ENCODE measurements at places on chromosomes 3 and 15.
A peak's percentile ranks its signal among the peaks of the same experiment; 100 is the strongest.

GRCh38 chr3:152961323-152961722 is 126.4 kb downstream of the P2RY1 start:
- DNase-seq, result peak; percentile 61

DNA sequence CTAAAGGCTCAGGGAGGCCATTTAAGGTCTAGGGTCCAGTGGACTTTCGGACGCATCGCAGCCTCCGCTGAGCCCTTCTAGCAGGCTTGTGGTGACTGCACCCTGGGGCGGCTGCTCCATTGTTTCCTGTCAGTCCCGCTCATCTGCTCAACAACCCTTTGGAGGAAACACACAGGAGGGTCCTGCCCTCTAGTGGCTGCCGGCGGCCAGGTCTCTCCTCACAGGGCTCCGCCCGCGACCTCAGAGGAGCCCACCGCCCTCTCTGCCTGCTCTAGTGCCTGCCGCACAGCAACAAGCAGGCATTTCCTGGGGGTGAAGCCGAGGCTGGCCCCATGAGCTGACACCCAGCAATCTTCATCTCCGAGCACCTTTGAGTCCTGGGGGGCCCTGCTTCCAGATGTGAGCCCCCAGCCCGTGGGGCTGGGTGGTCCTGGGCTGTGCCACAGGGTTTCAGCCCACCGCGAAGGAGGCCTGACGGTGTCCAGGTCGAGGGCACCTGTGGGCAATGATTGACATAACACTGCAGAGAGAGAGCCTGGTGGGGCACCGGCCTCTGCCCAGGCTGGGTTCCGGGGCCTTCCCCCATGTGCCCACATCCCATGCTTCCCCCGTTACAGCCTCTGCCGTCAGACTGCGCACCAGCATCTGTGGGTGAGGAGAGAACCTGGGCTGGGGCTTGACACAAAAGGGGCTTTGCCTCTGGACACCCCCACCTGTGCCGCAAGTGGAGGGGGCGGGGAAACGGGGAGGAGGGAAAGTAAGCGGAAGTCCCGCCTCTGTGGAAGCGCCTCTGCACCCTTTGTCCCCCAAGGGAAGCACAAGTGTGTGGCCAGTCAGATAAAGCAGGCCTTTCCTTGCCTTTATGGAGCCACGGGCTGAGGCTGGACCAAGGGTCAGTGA is 27.0 kb upstream of the SFMBT1 start:
- peak; percentile 57 for DNase-seq

- no peak for DNase-seq
Measured at GRCh38 chr3:188624384-188624783, 470.4 kb downstream of the LPP start.

GRCh38 chr15:49235446-49236124 is 65.5 kb downstream of the GALK2 start:
- peak; percentile 21 for DNase-seq

GRCh38 chr3:138314751-138315150 is 14.9 kb downstream of the NME9 start:
- no peak for DNase-seq

DNA sequence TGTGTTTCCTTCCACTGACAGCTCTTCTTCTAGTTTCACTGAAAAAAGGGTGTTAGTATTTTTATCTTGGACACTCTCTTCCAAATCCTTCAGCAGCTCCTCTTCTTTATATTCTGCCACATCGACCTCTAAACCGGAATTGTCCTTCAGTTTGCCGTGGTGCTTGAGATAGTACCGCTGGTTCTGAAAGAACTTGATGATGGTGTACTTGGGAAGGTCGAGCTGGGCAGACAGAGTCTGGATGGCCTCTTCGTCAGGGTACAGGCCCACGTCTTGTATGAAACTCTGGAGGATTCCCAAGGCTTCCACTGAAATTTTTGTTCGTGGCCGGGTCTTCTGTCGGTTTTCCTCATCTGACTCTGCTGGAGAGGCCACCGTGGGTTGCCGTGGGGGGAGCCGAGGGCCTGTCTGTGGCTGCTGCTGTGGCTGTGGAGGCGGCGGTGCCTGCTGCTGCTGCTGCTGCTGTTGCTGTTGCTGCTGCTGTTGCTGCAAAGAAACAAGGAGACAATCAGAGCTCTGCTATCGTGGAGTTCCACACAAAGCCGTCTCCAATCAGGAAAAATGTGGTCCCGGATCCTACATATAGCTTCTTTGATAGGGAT is 75.8 kb downstream of the SATB1 start:
- DNase-seq, result no peak

DNA sequence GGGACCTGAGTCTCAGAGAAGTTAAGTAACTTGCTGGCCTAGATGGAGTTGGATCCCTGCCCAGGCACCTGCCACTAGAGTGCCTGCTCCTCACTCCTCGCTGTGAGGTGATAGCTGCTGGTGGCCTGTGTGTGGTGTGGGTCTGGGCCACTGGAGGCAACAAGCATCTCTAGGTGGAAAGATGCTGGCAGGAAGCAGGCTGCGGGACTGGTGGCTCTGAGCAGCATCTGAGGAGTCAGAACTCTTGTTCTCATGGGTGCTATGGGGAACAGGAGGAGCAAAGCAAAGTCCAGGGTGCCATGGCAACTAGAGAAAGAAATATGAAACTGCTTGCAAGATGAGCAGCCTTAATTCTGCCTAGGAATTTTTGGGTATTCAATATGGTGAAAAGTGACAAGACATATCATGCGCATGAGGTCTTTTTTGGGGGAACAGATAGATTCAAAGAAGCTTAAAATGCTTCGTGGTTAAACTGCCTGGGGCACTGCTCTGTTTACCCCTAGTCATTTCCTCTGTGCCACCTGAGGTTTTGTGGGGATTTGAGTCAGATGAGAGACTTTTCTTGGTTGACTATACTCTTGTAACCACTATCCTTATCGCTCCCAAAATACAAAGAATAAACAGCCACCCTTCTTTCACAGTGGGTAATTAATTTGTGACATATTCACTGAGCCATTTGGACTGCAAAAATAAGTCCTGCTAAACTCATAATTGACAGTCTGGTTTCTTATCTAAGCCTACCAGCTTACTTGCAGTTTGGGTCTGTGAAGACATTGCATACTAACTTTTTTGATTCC is 50.3 kb downstream of the MED12L start:
- no peak for DNase-seq

- DNase-seq, result no peak
Measured at GRCh38 chr15:43230640-43231115, 9.9 kb upstream of the EPB42 start.

DNA sequence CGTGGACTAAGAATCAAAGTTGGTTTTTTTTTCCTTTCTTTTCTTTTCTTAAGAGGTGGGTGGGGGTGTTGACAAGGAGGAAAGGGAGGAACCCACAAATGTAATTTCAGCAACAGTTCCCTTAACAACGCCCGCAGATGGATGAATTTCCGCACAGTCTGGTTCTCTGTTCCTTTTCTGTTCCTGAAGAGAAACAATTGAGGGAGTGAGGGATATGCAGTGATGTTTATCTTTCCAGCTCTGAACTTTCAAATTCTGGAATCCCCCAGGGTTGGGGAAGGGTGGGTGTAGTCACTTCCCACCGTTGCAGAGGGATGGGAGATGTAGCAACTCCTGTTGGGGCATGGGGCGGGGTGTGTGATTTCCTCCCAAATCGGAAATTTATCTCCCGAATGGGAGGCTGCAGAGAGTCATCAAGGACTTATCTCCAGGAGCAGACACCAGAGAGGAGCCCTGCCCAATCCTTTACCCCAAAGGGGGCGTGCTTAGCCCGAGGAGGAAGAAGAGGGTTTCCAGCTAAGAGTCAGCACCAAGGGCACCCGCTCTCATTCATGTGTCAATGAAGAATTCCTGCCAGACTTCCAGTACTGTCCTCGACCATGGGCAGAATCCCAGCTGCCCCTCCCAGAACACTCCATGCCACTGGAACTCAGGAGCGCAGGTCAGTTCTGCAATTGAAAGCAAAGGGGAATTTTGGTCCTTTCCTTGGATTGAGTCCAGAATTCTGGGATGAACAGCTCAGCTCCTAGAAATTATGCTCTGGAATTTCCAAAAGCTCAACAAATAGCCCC is 35.0 kb upstream of the CFAP161 start:
- no peak for DNase-seq

GRCh38 chr15:67108122-67108961 is 42.9 kb downstream of the SMAD3 start:
- DNase-seq, result no peak

GRCh38 chr3:151899996-151900395 is 26.6 kb downstream of the SUCNR1 start:
- DNase-seq, result no peak

- DNase-seq, result no peak
Measured at GRCh38 chr3:60826511-60826910, 424.7 kb downstream of the FHIT start.

DNA sequence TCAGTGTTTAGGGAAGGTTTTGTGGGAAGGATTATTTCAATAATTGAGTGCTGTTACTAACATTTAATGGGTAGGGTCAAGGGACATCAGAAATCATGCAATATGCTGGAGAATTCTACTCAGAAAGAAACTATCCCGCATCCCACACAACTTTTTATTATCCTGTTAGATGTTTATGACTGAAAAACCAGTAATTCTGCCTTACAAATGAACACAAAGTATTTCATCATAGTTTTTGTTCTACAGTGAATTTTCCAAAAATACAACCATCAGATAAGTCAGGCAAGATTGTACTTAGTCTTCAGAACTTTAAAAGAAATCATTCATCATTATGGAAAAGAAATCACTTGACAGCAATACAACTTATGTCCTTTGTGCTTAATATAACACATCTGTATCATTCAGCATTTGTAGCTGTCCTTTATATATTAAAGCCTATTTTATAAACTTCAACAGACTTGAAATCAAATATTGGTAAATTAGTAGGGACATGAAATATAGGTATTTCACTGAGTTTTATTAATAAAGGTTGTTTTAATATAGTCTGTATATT is 61.9 kb downstream of the TRPM7 start:
- DNase-seq, result no peak

- no peak for DNase-seq
Measured at GRCh38 chr3:16370872-16371740, 106.1 kb downstream of the OXNAD1 start.

DNA sequence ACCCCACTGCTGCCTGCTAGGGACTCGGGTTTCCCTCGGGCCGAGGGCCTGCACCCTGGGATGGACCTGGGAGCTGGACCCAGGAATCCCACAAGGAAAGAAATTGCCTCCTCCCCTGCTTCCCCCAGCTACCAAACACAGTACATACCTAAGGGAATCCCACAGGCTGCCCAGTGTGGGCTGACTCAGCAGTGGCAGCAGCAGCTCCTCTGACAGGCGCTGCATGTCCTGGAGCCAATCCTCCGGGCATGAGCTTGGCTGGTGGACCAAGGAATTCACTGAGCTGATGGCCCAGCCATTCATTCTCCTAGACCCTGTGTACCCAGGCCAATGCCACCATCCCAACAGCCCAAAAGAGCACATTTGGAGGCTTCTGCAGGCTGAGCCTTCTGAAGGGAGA is 9.5 kb upstream of the LTK start:
- DNase-seq, result no peak

DNA sequence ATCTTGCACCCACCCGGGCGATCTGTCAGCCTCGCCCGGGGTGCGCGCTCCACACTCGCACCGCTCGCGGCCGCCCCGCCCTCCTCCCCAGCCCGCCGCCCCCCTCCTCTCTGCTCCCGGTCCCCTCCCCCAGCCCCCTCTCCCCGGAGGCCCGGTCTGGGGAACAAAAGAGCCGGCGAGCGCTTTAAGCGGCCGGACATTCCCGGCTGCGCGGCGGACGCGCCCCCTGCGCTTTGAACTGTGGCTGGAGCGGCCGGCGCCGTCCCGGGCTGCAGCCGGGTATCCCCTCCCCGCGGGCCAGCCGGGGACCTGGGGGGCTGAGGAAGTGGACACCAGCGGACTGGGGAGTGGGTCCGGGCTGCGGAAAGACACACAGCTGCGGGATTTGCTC is at the start of gene IGDCC3:
IGDCC3 (minus strand) TSS at position 27 of the 391 bp plus-strand sequence. CDS start 214 bp downstream, outside the sequence.
- no peak for DNase-seq

DNA sequence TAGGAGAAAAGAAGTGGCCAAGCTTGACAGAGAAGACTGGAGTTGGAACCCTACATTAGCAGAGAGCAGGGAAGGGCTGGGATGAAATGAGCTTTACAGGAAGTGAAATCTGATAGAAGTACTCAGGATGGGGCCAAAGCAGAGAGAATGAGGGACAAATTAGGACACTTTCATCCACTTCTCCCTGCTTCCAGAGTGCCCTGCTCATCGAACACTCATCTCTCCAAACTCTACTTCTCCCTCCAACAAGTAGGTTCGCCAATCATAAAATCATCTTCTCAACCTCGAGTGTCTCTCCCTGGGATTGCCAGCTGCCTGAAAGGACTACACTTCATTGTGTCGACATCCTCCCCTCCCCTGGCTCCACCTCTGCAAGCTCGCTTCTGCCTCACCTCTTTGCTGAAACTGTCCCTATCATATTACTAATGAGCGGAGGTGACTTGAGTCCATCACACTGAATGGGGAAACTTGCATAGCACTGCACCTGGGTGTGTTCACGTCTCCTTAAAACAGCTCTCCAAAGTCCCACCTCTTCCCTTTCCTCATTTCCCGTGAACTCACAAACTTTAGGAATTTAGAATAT is 365.8 kb downstream of the FOXP1 start:
- DNase-seq, result no peak

- no peak for DNase-seq
Measured at GRCh38 chr15:92524161-92524560, 130.5 kb downstream of the ST8SIA2 start.

DNA sequence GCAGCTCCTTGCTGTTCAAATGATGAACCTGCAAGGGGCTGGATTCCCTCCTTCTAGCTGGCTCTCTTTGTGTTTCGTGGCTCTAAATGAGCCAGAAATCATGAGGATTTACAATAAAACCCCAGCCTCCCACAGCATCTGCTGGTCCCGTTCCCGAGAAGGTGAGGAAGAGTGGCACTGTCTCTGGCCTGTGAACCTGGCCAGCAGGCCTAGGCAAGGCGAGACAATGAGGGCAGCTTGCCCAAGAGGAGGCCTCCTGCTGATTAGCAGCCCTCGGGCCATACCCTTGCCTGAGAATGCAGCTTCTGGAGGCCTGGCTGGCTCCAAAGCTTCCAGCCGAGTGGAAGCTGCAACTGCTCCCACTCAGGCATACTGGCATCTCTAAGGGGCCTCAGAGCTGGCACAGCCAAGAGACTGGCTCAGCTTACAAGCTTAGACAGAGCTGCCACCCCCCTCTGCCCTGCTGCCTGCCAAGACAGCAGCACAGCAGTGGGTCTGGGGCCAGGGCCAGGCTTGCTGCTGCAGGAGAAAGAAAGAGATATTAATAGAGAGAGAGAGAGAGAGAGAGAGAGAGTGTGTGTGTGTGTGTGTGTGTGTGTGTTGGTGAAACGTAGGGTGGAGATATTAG is 76.5 kb downstream of the HMG20A start:
- DNase-seq, result no peak

- DNase-seq, result no peak
Measured at GRCh38 chr3:63387568-63387967, 109.5 kb downstream of the SYNPR start.

- DNase-seq, result peak; percentile 43
Measured at GRCh38 chr3:11671648-11672100, 28.0 kb upstream of the VGLL4 start.

- peak; percentile 93 for DNase-seq
Measured at GRCh38 chr15:90686435-90687218, 30.5 kb upstream of the BLM start.

GRCh38 chr3:2927259-2927658 is 182.9 kb downstream of the IL5RA start:
- DNase-seq, result no peak

GRCh38 chr3:151085889-151086483 is 522 bp downstream of the MED12L start:
- no peak for DNase-seq
